ENCODE measurements at places on chromosomes 2 and 18.
A peak's percentile ranks its signal among the peaks of the same experiment; 100 is the strongest.

DNA sequence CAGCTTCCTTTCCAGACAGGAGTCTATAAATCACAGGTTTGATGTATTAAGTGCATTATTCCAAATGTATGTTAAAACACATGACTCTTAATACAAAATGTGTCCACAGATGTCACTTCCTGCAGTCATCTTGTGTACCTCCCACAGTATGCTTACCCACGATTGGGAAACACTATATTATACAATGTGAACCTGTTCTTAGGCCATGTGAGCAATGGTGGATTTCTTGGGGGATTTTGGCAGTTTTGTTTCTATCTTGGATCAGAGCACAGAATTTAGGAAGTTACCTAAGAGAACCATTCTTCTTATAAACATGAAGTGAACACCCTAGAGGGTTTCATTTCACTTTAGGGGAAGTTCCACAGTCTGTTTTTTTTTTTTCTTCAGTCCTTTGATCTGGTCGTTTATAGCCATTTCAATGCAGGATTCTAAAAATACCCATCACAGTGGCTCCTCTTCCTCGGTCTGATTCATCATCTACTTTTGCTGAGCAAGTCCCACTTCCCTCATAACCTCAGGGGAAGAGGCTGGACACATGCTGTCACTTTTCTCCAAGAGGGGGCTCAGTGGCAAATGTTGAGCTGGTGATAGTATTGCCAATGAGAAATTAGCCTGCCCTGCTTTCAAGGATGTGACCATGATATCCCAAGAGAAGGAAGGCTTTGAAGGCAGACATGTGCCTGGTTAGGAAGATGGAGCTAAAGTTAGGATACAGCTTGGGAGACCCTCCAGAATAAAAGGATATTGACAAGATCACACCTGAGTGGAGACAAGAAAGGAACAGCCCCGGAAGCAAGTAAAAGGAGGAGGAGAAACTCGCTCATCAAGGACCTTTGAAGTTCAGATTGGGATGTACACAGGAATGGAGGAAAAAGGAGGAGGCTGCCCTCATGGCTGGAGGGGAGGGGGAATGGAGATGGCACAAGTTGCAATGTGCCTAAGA lies 22.6 kb downstream of the PLEK start:
- no peak for DNase-seq

DNA sequence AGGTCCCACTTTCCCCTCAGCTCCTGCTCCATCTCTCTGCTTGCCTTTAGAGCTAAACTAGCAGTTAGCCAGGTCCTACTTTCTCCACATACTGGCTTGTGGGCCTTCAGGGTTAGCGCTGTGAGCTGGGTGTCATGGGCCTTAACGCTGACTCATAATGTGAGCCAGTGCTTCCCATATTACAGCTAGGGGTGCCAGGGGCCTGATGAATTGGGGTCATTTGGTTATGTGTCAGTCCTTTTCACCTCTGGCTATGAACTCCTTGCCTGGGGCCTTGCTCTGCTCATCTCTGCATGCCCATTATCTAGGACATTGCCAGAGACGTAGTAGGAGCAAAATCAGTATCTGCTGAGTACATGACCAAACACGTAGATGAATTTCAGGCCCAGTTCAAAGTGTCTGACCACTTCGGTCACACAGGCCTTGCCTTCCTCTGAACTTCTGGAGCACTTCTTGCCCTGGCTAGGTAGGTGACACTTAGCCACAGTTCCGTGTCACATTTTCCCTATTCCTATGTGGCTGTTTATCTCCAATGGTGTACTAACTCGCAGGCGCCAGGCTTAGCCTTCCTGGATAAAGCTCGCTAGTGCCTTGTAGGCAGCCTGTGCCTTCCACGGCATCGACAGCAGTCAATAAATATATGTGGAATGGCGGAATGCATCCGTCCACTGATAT lies 103.2 kb upstream of the SIX3 start:
- no peak for DNase-seq

GRCh38 chr2:68870215-68870614 lies 982 bp downstream of the BMP10 start:
- DNase-seq = no peak

DNA sequence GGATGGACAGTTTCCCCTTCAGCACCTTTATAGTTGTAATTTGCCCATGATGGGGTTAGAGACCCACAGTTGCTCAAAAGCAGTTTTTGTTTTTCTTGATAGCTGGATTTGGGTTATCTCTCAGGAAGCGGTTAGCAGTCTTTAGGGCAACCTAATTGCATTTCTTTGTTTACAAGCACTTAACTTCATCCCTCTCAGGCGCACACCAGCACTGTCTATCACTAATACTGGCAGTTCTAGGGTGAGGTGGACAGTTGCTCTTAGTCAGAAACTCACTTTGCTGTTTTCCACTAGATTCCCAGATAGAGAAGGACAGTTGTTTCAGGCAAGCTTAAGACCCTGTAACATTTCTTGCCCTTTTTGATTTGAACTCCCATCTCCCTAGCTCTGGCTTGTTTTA lies 146.0 kb downstream of the AGAP1 start:
- no peak for DNase-seq

- no peak for DNase-seq
These were observed 1086.8 kb upstream of the PIK3C3 start for GRCh38 chr18:40868110-40868858.

GRCh38 chr2:191500884-191501560 lies 176.9 kb upstream of the NABP1 start:
- peak; percentile 44 for DNase-seq

DNA sequence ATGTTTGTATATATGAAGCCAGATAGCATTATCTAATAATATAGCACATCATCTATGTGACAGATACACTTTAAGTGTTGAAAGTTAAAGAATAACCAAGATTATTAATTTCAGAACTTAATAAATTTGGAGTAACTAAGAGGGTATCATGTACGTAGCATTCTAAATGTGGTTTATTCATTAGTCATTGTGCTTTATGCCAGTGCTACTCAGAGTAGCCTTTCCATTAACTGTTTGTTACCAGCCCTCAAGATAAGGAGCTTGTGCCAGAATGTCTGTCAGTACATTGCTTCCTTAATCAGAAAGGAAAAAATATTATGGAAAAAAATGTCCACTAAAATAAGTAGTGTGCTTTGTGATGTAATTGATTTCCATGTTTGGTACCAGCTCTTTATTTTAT lies 94.9 kb upstream of the TWSG1 start:
- no peak for DNase-seq

All from spinal cord (tissue), 10 donors.